ENCODE measurements at places on chromosomes 2 and 18.

GRCh38 chr18:62715759-62716615 is 646 bp downstream of the PHLPP1 start:
- peak; percentile 60 for DNase-seq

DNA sequence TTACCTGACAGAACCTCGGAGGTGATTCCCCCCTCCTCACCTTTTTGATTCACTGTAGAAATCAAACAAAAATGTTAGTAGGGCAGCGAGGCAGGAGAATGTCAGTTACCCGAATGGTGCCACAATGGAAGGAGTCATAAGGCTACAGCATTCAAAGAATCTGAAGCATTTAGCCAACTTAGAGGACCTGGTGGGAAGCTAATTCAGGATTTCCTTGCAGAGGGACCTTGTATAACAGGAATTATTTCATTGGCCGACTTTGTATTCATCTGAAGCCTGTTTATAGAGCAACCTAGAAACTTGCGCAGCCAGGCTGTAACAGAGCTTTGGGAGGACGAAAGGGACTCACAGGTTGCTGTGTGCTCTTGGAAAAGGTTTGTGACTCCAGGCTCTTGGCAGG is 129.1 kb upstream of the MMADHC start:
- no peak for DNase-seq

GRCh38 chr2:16293398-16293797 is 353.0 kb downstream of the MYCN start:
- no peak for DNase-seq

DNA sequence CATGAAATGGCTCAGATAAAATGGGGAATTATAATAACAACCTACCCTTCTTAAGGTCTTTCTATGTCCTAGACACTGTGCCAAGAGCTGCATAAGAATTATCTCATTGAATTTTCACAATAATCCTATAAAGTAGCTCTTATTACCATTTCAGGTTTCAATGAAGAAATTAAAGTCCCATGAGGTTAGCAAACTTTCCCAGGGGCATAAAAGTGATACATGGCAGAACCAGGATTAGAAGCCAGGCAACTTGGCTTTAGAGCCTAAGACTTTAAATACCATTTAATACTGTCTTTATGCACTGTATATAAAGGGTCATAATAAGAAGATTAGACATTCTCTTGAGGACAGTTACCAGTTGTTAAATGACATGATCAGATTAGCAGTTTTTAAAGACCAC is 130.1 kb downstream of the GCA start:
- DNase-seq, result no peak

DNA sequence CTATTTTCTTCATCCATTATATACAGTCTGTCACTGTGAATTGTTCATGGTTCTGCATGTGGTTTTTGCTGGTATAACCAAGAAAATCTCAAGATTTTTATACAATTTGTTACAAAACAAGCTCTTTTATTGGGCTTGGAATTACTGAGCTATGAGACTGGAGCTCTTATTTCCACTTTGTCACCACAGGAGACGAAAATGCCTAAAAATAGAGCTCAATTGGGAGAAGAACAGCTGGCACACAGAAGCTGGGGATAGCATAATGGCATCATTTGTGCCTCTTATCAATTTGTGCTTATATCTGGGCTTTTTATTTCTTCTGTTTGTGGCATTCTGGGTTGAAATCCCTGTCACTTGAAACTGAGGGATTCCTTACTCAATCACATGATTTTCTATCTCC is 219.1 kb downstream of the CALCRL start:
- DNase-seq, result no peak

DNA sequence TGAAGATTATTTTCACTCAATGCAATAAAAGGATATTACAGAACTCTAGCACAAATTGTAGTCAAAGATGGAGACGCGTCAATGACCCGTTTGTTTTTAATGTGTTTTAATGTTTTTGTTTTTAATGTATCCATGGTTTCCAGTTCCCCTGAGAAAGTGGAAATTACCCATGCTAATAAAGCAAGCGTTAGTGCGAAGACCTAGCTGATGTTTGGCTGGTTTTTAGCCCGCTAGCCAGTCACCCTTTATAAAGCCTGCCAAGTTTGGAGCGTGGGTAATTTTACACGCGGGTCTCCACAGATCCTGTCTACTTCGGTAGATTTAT is 430 bp upstream of the CHMP1B start:
- DNase-seq, result peak; percentile 72

DNA sequence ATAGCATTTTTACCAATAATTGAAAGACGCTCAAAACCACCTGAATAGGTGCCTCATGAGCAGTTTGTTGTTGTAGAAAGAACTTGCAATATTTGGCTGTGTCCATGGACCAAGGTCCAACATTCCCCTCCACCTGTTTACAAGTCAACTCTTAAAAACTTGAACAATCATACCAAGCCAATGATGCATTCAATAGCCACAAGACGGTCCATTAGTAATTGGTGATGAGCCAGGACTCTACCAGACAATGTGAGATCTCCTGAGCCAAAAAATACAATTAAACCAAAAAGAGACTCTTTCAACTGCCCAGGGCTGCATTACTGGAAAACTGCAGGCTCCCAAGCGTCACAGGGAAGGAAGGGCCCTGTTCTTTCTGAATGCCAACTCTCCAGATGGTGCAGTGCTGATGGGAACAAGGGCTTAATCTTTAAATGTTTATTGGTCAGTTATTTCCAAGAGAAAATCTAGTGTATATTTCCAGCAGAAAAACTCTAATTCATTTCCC is 118.8 kb upstream of the EPB41L3 start:
- DNase-seq, result no peak

- no peak for DNase-seq
Observed at GRCh38 chr2:9653485-9654271, 22.9 kb upstream of the YWHAQ start.

DNA sequence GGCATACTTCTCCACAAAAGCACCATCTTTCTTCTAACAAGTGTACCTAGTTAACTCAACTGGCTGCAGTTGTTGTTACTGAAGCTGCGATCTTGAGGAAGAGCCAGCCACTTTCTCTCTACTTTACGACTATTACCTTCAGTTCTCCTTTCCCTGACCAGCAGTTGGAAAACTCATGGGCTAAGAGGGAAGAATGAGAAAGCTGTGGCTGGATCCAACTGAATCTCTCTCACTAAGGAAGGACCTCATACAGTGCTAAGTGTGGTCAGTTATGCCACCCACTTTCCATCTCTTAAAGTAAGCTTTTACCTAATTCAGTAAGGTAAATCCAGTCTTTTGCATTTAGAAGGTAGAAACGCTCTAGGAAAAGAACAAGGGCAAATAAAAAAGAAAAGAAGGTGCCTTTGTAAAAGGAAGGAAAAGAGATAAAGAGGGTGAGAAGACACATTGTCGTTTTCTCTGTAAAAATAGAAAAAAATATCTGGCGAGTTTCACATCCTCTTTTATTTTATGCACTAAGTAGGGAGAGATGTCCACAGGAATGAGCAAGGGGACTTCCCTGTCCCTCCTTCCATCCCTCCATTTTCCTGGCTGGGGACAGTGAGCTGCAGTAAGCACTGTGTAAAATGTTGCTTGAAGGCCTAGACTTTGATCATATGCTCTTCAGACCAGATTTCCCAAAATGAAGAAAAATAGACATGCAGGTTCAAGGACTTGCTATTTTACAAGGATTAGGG is 73.4 kb downstream of the PLEKHM3 start:
- DNase-seq, result no peak

DNA sequence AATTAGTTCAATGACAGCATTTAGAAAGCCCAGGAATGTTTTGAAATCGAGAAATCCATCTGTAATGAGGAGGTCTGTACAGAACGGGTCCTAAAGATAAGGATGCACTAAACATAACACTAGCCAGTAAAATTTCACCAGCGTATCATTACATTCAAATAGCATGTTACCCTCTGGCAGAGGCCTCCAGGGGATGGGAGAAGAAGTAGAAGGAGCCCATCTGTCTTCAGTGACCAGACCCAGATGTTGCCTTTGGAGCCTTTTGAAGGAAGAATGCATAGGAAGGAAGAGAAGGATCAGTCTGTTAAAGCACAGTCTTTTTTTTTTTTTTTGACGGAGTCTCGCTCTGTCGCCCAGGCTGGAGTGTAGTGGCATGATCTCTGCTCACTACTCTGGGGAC is 86.1 kb upstream of the BCL2L11 start:
- DNase-seq, result no peak

GRCh38 chr2:41821167-41821566 is 226.7 kb upstream of the PKDCC start:
- no peak for DNase-seq

- DNase-seq, result no peak
Observed at GRCh38 chr2:224208007-224208406, 168.9 kb upstream of the SERPINE2 start.

DNA sequence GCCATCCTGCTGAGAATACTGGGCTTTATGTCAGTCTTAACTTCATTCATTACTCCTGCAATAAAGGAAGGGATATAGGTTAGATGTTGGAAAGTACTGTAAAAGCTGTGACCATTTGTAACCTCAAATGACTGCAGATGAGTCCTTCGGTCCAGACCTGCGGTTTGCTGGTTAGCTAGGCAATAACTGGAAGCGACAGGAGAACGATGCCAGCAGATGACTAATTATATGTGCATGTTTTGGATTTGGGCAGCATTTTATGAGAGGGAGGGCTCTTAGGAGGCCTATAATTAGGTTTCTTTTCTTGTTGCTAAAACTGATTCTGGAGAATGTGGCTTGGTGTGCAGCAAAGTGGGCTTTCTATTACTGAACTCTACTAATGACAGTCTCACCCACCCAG is 205.6 kb downstream of the TMEM182 start:
- no peak for DNase-seq

DNA sequence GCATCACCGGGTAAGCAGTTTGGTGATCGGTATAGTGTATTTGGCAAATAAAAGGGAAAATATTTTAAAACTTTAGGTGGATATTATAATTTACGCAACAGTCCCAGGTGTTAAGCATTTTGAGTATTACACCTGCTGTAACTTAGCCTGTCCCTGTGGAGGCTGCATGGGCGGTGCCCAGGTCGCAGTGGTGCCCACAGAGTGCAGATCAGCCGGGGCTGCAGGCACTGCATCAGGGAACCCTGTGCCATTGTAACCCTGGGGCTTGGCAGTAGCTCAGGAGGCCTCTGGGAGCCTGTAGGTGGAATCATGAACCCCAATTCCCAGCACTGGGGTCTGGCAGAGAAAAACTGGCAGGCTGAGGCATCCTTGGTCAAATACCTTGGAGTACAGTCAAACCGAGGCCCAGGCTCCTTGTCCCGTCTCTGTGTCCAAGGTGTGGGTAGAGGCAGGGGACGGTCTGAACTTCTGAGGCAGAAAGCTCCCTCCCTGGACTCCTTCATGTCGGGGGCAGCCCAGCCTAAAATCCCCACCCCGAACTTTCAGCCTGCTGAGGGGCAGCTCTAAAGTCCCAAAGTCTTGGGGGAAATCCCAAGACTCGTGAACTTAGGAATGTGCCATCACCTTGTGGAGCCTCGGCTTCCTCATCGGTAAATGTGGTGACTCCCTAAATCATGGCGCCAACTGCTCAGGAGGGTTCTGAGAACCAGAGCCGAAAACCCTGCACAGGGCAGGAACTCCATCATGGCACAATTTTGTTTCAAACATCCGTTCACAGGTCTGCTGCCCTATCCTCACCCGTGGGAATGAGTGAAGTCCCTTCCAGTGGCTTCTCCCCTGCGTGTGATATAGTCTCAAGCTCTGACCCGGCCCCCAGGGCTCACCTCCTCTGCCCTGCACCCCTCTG is 85.7 kb downstream of the INHBB start:
- no peak for DNase-seq

- no peak for DNase-seq
Observed at GRCh38 chr18:76691800-76692199, 130.6 kb upstream of the ZNF236 start.
